Stimulated activated CD8-positive, alpha-beta memory T cell treated with anti-CD3 and anti-CD28 coated beads, Interleukin-2, amount 100 ng/mL, for 1 hour (primary cell): ENCODE measurements at places on chromosomes 5 and 9.

GRCh38 chr5:102511666-102512065 lies 12.9 kb upstream of the SLCO6A1 start:
- no peak for DNase-seq

DNA sequence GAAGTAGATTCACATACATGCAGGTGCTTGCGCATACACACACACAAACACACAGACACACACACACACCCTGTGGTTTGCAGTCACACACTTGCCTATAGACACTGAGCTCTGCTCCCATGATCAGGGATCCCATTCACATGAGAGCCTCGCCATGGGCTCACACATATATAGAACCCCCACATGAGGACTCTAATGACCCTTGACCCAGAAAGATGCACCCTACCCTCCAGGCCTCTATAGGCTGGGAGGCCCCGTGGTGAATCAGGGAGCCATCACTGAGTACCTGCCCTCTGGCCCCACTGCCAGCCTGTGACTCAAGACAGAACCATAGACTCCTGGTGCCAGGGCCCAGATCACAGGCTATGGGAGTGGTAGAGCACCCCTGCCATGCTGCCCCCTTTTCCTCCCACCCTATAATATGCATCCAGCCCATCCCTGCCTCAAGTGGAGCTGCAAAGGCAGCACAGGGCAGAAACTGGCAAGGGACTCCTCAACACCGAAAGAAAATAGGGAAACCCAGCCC lies 3.3 kb upstream of the AQP3 start:
- DNase-seq = no peak

DNA sequence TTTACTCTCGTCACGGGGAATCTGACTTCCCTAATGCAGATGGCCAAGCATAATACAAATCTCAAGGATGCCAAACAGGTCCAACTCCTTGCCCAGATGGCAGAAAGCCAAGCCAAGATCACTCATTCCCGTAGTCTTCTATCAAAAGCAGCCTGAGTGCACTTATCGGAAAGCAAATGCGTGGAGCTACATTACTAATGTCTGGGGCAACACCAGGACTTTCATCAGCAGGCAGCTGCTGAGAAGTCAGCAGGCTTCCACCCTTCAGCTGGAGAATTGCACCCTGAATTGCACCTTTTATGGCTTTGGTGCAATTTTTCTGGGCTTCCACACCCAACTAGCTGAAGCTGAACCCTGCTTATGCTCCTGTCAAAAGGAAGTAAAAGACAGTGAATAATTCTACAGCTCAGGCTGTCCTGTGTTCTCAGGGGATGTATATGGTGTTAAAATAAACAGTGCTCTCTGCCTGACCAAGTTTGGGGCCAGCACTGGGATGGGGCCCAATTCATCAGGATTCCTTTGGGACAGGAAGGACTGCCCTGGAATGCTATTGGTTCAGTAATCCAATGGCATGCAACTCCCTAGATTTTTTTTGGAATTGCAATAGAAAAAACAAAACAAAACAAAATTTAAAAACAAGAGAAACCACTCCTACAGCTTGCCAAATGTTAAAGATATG lies 92.6 kb downstream of the DPYSL3 start:
- DNase-seq = no peak

GRCh38 chr9:36808251-36808650 lies 225.8 kb downstream of the PAX5 start:
- DNase-seq = no peak

GRCh38 chr5:116577064-116577788 lies 2.6 kb upstream of the SEMA6A start:
- no peak for DNase-seq

DNA sequence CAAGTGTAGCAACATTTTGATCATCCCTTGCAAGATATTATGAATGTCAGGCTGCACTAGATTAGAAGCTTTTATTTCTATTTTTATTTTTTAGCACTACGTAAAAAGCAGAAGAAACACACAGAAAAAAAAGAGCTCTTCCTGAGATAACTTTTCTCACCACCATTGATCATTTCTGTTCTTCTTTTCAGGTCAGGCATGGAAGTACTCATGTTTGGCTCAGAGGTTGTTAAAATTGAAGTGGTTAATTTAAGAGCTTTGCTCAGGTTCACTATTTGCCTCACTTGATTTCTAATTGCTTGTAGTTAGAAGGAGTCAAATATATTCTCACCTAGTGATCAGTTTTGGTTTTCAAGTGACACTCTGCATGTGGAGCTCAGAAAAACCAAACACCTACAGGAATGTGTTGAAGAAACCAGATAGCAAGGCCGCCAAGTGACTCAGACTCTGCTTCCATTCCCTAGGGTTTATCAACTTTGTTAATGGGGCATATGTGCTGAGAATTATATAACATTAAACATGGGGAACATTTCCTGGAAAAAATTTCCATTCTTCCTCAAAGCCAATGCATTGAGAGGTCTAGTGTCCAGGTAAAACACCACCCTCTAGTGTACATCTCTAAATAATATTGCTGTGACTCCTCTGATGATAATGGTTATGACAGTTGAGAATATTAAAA lies 679.8 kb downstream of the CETN3 start:
- DNase-seq = no peak
